ENCODE measurements at places on chromosomes 13 and 19.

- DNase-seq, result no peak
These were observed 85.4 kb downstream of the ANKRD10 start for GRCh38 chr13:110829486-110829885.

GRCh38 chr19:54138489-54139256 is 1.1 kb downstream of the CNOT3 start:
- no peak for DNase-seq

DNA sequence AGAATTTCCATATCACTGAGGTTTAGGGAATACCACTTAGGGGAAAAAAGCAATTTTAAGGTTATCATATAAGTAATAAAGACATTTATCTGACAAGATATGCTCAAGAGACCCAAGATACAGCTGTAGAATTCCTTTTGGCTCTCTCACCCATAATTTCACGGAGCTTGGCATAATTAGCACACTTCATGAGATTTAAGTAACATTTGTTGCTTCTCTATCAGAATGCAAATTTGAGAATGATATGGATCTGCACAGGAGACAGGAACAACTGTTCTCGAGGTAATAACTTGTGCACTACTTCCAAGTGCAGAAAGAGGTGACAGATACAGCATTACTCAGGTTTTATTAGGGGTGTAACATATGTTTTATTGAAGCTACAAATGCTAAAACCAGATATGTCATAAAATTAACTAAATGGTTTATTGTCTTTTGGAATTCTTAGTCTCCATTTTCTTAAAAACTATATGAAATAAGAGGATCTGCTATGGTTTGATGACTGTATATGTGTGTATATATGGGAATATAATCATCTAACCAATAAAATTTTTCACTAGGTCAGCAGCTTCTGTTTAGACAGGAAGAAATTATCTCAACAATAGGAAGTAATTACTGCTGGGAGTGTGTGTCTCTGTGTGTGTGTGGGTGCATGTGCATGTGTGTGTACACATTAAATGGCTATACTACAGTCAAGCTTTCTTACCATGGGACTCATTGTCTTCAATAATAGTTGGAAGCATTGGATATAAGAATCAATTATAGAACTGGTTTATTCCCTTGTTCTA is 401.3 kb downstream of the PCDH17 start:
- no peak for DNase-seq

GRCh38 chr19:37594982-37595382 is 306 bp downstream of the ZNF540 start:
- DNase-seq, result no peak

- DNase-seq, result no peak
These were observed 829 bp downstream of the B3GLCT start for GRCh38 chr13:31200637-31200971.

DNA sequence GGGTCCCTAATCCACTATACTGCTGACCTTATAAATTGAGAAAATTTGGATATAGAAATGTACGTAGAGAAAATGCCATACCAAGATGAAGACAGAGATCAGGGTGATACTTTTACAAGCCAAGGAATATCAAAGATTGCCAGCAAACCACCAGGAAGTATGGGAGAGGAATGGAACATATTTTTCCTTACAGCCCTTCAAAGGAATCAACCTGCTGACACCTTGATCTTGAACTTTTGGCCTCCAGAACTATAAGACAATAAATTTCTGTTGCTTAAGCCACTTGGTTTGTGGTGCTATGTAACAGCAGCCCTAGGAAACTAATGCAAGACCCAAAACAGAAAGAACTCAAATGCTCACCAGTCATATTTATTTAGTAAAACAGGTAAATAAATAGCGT is 10.3 kb upstream of the NDFIP2 start:
- DNase-seq, result no peak

GRCh38 chr13:76414320-76414719 is 471.9 kb downstream of the KCTD12 start:
- DNase-seq, result no peak

DNA sequence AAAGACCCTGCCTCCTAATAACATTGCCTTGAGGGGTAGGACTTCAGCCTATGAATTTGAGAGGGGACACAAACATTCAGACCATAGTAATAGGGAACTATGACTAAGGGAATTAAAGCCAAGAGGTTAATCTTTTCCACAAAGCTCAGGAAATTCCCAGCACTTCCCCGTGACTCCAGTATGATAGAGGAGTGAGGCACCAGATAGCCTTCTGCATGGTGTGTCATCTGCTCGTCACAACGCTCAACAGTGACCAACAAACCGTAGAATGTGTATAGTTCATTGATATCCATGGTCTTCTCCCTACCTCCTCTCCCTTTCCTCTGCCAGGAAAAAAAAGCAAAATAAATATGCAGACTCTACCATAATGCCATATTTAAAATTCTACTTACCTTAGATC is 64.4 kb downstream of the B3GLCT start:
- no peak for DNase-seq

DNA sequence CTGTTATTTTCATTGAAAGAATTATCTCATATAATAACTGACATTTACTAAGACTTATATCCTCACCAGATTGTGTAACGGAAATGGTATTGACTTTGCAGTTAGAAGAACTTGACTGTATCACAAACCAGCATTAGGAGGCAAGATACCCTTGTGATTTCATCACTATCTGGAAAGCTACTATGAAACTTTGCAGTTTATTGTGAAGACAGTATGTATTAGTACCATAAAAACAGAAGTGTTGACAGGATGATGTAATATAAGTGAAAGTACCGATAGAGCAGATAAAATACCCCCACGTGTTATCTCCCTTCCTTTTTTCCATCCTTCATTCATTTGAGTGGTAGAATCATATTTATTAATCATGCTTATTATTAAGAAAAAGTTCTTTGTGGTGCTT is 365.7 kb upstream of the KLHL1 start:
- no peak for DNase-seq

DNA sequence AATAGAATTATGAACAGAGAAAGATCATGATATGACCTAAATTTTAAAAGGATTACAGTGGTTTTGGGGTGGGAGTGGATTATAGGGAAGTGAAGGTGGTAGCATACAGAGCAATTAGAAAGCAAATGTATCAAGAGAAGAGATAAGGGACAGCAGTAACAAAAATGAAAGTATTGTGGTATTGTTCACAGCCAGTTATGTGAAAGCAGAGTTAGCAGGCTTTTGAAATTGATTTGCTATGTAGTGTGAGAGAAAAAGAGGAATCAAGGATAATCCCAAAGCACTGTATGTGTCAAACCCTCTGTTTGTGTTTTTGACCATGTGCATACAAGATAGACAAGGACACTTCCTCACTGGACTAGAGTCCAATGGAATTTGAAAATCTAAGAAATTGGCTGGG is 1721.4 kb downstream of the PCDH9 start:
- no peak for DNase-seq

GRCh38 chr13:36146511-36147269 is 15.5 kb upstream of the DCLK1 start:
- no peak for DNase-seq

- no peak for DNase-seq
These were observed 15.0 kb upstream of the SLC35E1 start for GRCh38 chr19:16586991-16587832.

- DNase-seq, result no peak
These were observed 9.1 kb downstream of the NFIC start for GRCh38 chr19:3375221-3376090.

DNA sequence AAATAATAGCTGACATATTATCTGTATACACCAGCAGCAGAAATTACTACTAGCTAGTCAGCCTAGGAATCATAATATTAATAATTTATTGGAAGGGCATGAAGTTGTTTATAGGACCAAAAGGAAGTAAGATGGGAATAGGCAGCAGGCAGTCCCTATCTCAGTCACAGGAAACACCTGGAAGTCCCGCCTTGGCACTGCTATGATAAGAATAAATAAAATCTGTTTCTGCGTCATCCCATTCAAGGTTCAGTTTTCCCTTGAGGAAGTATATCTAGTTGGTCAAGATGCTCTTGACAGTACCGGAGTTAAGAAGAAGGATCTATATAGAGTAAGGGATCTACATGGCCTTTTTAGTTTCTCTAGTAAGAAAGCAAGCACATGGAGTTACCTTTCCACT is 830.8 kb downstream of the DIAPH3 start:
- DNase-seq, result no peak

GRCh38 chr19:16773259-16773658 is 53.6 kb downstream of the NWD1 start:
- DNase-seq, result no peak

GRCh38 chr19:54518844-54519243 is 16.2 kb downstream of the LAIR2 start:
- no peak for DNase-seq

- DNase-seq, result no peak
These were observed 941.9 kb upstream of the SLC10A2 start for GRCh38 chr13:104008075-104008474.

DNA sequence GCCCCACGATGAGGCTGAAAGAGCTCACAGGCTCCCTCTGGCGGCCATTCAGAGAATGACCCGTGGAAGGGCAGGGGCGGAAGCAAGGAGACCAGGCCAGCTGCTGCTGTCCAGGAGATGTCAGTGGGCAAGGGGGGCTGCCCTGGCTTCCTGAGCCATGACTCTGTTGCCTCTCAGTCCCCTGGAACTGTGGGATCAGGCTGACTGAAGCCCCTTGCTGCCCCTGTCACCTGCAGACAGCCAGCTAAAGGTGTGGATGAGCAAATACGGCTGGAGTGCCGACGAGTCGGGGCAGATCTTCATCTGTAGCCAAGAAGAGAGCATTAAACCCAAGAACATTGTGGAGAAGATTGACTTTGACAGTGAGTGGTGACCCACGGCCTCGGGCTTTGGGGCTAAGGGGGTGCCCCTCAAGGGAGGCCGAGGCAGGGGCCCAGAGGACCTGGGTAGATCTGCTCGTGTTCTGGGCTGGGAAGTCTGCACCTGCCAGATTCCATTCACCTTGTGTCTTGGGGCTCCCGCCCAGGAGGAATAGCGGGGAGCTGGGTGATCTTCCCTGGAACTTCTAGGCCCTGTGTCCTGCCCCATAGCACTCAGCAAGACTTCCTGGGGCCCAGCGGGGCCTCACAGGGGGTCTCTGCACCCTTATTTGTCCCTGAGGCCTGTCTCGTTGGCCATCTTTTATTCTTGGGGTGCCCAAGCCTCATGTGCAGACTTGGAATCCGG is 12.5 kb upstream of the ACTN4 start:
- peak; percentile 16 for DNase-seq

- DNase-seq, result no peak
These were observed 518 bp downstream of the KLF2 start for GRCh38 chr19:16325161-16325527.

DNA sequence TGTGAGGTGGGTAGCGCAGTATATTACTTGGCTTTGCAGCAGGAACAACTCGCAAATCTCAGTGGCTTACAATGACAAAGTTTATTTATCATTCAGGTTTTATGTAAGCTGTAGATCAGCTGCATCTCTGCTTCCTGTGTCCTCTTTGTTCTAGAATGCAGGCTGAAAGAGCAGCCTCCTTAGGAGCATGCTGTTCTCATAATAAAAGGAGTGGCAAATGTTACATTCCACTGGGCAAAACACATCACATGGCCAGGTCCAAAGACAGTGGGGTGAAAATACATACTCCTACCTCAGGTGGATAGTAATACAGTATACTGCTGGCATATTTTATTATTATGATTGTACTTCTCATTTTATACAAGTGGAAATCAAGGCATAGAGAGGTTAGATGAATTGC is 1.2 kb upstream of the CSNK1A1L start:
- DNase-seq, result no peak

DNA sequence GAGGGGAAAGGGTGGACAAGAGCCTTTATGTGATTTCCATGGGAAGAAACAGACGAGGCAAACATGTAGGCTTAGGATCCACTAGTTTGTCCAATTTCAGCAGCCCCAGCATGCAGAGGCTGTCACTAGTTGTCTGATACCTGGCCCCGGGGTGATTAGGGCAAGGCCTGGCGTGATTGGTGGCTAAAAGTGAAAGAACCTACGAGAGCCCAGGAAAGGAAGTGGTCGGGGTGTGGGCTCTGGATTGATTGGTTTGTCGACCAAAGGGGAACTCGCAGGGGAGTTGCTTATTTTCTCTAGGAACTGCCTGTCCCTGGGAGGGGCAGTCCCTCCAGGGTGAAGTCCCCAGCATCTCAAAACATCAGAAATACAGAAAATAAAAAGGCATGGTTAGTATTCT is 64.2 kb upstream of the UQCRFS1 start:
- no peak for DNase-seq

DNA sequence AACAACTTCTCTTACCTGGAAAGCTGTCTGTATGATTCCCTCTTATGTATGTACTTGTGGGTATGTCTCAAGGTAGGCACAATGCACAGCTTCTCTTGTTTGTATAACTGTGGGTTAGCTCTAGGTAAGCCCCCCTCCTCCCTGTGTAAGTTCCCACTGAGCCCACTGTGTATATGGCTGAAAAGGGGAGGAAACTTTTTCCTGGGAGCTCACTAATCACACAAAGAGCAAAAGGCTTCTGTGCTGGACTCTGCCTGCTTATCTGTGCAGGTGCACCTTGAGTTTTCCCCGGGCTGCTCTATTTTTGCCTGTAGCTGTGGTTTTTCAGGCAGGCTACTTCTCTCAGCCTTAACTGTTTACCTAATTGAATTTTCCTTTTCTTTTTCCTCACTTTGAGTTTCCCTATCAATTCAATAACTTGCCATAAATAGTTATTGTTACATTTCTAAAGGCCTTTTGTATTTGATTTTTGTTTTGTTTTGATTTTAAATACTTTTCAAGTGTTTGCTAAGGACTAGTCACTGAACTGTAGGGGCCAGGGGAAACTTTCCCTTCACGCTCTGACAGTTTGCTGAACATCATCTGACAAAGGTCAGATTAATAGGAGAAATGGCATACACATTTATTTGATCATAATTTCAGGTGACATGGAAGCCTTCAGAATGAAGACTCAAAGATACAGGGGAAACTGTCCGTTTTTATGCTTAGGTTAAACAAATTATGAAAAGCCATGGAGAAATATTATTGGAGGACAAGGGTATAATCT is 423.5 kb upstream of the ATXN8OS start:
- no peak for DNase-seq

GRCh38 chr19:18112989-18113478 is 15.5 kb downstream of the MAST3 start:
- peak; percentile 17 for DNase-seq

DNA sequence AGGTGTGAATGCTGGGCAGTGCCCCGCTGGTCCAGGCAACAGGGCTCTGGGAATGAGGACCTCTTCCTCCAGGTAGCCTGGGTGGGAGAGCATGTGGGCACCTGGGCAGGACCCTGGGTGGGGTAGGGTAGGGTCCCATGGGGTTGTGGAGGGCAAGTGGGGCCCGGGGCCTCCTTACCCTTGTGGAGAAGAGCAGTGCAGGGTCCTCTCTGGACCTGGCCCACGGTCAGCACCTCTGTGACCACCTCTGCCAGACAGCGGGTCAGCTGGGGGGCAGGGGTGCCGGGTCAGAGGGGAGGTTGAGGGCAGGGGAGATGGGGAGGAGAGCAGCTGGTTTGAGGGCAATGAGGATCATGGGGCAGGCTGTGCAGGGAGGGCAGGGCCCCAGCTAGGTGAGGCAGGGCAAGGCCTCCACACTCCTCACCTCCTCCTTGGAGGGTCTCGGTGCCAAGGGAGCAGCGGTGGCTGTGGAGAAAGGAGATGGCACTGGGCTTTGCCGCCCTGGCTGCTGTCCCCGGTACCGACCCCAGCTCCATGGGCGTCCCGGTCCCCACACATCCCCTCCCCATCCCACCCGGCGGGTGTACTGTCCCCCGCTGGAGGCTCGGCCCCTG is 491 bp downstream of the CCER2 start:
- no peak for DNase-seq

GRCh38 chr19:30555075-30555790 is 183.0 kb downstream of the ZNF536 start:
- no peak for DNase-seq

- no peak for DNase-seq
These were observed 366.2 kb downstream of the DNAJC15 start for GRCh38 chr13:43389573-43389972.
